Cerebellum (tissue), 4 donors: ENCODE measurements at places on chromosomes 12 and 14. TPM values are rescaled to one million over a fixed set of nuclear protein-coding genes. Genes with fewer than 3 reads are reported as not detected.

Gene FOXG1
- total RNA-seq, result 0.09 TPM

Gene NEUROD4
- 9.9 TPM for total RNA-seq

Gene SDSL
- 1.7 TPM for total RNA-seq

Gene REM2
- total RNA-seq, result 4.0 TPM

Gene ERP27
- not detected for total RNA-seq

Gene NID2
- 35.4 TPM for total RNA-seq

Gene ZNF410
- 57.3 TPM for total RNA-seq

Gene EFS
- 19.8 TPM for total RNA-seq

Gene SOCS2
- total RNA-seq, result 45.9 TPM

Gene TAS2R30
- 29.1 TPM for total RNA-seq

Gene MYF6
- 0.64 TPM for total RNA-seq

Gene ARHGEF40
- total RNA-seq, result 27.2 TPM

Gene SLC6A12
- 11.1 TPM for total RNA-seq

Gene IFNG-AS1
- not detected for total RNA-seq

Gene CATSPERB
- total RNA-seq, result 1.9 TPM

Gene SYT1
- total RNA-seq, result 128 TPM

Gene MYL2
- not detected for total RNA-seq

Gene REP15
- 0.82 TPM for total RNA-seq

Gene NGB
- total RNA-seq, result 1.5 TPM

Gene GPX2
- total RNA-seq, result not detected

Gene RAD9B
- total RNA-seq, result 0.91 TPM

Gene MYF5
- not detected for total RNA-seq

Gene PDE3A
- 20.6 TPM for total RNA-seq

Gene RTL1
- total RNA-seq, result under 0.01 TPM

Gene KLHL33
- total RNA-seq, result 0.18 TPM

Gene IFNG
- total RNA-seq, result not detected

Gene HHIPL1
- 4.3 TPM for total RNA-seq

Gene SLC22A17
- 115 TPM for total RNA-seq

Gene OR11G2
- not detected for total RNA-seq

Gene SMOC1
- 83.4 TPM for total RNA-seq

Gene SIX4
- total RNA-seq, result 1.3 TPM

Gene SERPINA10
- total RNA-seq, result not detected

Gene NGDN
- 33.4 TPM for total RNA-seq
